Retinal pigment epithelial cell (primary cell): ENCODE measurements at places on chromosomes 4 and X.

- DNase-seq: no peak
Measured at GRCh38 chr4:26493461-26493860, 3.2 kb upstream of the CCKAR start.

GRCh38 chrX:32483534-32484136 is 727.7 kb downstream of the DMD start:
- no peak for DNase-seq

DNA sequence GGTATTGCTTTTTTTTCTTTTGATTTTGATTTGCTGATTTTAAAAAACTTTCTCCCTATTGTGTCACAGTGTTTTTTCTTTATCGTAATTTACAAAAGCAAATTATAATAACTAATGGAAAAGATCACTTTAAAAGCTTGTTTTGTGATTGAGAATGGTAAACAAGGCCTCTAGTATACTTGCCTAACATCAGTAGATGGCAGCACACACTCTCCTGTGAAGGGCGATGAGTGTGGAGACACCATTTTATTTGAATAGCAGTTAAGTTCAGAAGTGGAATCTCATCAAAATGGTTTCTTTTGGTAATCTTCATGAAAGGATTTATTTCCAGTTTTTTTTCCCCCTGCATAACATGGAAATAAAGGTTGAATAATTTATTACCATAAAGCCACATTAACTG is 72.3 kb downstream of the PAK3 start:
- DNase-seq: no peak

GRCh38 chr4:147194604-147195003 is 248.9 kb upstream of the TTC29 start:
- no peak for DNase-seq

GRCh38 chr4:119050527-119051090 is 85.0 kb upstream of the MYOZ2 start:
- DNase-seq: no peak

- no peak for DNase-seq
Measured at GRCh38 chr4:64399313-64400109, 9.7 kb downstream of the TECRL start.

- DNase-seq: no peak
Measured at GRCh38 chrX:111505783-111506182, 5.7 kb upstream of the SERTM2 start.

GRCh38 chrX:57915680-57916079 is 5.4 kb upstream of the ZXDA start:
- no peak for DNase-seq

DNA sequence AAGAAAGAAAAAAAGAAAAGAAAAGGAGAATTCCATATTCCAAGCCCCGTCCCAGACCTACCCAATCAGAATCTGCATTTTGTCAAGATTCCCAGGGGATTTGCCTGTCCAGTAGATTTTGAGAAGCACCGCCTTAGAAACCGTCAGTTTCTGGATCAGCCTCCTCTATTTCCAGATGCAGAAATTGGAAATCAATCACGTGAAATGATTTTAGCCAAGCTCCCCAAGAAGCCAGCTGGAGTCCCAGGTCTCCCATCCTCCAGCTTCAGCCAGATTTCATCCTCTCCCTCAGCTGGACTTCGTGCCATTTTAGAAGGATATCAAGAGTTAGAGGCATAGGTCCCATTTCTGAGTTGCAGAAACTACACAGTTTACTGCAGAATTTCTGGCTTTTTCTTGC is 629.3 kb downstream of the MID1IP1 start:
- no peak for DNase-seq

DNA sequence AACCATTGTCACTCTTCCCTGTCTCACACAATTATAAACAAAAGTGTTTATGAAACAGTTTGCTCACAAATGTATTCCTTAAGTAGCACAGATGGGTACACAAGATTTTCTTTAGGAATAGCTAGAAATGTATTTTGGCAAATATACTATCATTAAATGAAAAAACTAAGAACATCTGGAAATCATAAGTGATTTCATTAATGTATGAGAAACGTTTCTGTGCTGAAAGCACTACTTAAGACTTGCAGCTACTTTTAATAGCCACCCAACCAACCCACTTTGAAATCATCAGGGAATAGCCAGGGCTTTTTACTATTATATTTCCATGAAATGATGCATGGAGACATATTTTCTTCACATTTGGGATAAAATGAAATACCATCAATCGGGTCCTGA is 62.3 kb upstream of the NAP1L5 start:
- no peak for DNase-seq

DNA sequence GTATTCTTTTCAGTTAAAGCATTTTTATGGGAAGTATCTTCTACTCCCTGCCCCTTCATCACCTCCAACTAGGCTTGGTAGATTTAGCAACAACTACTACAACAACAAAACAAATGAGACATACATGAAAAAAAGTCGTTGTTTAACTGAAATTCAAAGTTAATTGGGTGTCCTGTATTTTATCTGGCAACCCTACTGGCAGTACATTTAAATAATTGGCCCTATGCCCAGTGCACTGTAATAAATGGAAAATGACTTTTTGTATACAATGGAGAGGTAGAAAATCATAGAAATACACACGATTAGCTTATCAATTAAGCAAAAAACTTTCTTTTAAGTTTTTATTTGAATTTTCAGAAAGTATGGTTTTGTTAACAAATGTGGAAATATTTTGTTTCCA is 21.4 kb upstream of the CLGN start:
- no peak for DNase-seq
